Activated naive CD4-positive, alpha-beta T cell (primary cell): ENCODE measurements at places on chromosomes 2 and 18.
A peak's percentile ranks its signal among the peaks of the same experiment; 100 is the strongest.

- DNase-seq: no peak
These were observed 148.8 kb downstream of the MBD2 start for GRCh38 chr18:54075689-54076088.

- DNase-seq: no peak
These were observed 49.2 kb downstream of the FBXO48 start for GRCh38 chr2:68417926-68418325.

- no peak for DNase-seq
These were observed 24.1 kb downstream of the EIF2AK3 start for GRCh38 chr2:88603146-88603545.

GRCh38 chr2:240217431-240218301 lies 77.2 kb upstream of the OTOS start:
- no peak for DNase-seq

- DNase-seq: no peak
These were observed 190.7 kb upstream of the CCDC68 start for GRCh38 chr18:55149994-55150393.

DNA sequence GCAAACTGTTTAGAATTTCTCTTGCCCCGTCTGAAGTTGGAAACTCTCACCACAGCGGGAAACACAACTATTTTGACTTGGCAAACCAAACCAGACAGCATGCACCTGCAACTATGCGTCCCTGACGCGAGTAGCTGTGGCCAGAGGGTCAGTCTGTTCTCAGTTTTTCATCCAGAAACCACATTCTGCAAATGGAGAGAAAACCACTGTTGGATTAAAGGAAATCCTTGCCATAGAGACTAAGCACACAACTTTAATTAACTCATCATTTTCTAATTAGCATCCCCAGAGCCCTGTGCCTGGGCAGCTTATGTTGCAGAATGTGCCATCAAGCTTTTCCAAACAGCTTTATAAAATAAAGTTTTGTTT lies 415.7 kb upstream of the TCF4 start:
- no peak for DNase-seq

- DNase-seq: no peak
These were observed 164.1 kb downstream of the MBD5 start for GRCh38 chr2:148184976-148185375.

DNA sequence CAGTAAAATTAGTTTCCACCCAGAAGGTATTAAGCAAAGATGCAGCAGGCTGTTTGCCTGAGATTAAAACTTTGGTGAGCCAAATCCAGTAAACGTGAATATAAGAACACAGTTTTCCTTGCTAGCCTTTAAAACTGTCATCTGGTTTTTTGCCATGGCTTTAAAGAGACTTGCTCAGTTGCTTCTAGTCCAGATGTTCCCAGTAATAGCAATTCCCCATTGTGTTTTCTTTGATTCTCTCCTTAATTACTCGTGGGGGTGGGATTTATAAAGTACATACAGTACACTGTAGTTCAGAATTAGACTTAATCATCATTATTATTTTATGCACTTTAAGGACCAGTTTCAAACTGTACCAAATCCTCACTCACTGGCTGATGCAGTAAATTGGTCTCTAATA lies 303.5 kb upstream of the ZNF804A start:
- no peak for DNase-seq

DNA sequence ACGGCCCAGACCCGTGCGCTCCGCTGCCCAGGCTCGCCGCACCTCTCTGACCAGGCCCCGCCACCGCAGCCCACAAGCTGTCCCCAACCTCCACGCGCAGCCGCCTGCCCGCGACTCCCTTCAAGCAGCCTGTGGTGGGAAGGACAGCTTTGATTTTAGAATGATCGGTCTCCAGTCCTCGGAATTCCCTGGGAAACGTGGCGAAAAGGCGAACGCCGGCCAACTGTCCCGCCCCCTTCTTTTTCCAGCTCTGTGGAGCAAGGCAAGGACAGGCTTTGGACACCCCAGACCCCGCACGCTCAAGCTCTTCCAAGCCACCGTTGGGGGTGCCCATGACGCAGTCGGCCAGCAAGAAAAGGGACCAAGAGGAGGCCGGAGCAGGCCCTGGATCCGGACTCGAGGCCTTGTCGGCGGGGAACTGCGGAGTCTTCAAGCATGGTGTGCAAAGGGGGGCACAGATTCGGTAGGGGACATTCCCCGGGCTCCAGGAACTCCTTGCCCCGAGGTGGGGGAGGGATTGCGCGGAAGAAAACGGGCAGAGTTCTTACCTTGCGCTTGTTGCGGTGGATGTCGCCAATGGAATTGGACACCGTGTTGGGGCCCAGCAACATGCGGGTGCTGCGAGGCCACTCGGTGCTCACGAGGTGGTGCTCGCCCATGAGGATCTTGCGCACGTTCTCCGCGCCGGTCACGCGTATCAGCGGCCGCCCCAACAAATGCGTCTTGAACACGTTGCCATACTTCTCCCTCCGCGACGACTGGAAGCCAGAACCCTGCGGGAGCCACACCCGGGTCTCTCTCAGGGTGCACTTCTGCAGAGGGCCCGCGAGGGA lies 4.0 kb downstream of the CYP26B1 start:
- no peak for DNase-seq

GRCh38 chr2:109178968-109179367 lies 50.0 kb downstream of the SH3RF3 start:
- DNase-seq: no peak

GRCh38 chr2:150847578-150847977 lies 360.1 kb upstream of the RND3 start:
- DNase-seq: no peak

- DNase-seq: no peak
These were observed 136.3 kb upstream of the SLC39A10 start for GRCh38 chr2:195520671-195521155.

- no peak for DNase-seq
These were observed 81.0 kb downstream of the APLF start for GRCh38 chr2:68548396-68548795.

GRCh38 chr2:26144953-26145680 lies 27.8 kb upstream of the GAREM2 start:
- peak; percentile 40 for DNase-seq

DNA sequence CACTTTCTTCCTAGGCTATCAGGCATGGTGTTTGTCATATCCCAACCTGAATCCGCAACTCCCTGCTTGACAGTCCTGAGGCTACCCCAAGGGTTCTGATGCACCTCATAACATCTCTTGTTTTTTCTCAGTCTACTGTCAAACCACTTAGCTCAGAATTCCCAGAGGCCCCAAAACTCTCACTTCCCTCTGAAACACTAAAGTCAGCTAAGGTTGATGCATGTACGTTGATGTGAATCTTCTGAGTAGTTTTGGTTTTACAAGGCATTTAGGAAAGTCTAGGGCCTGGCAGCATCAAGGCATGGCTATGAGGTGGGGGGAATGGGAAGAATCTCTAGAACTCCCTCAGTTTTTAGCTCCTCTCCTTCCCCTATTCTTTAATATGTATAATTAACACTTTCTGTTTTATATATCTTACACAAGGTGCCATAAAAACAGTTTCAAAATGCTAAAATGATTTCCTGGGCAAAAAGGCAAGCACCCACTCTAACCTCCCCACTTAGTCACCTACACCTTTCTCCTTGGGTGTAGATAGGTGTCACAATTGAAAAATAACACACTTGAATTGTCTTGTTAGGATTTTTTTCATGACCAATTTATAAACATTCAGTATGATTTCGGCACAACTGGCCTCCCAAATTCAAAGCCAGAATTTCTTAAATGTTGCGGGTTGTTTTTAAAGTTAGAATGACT lies 71.4 kb upstream of the TANK start:
- DNase-seq: no peak

- no peak for DNase-seq
These were observed 6.0 kb downstream of the PDIA6 start for GRCh38 chr2:10806543-10806942.

GRCh38 chr2:45458909-45459563 lies 152.0 kb downstream of the SRBD1 start:
- DNase-seq: no peak

DNA sequence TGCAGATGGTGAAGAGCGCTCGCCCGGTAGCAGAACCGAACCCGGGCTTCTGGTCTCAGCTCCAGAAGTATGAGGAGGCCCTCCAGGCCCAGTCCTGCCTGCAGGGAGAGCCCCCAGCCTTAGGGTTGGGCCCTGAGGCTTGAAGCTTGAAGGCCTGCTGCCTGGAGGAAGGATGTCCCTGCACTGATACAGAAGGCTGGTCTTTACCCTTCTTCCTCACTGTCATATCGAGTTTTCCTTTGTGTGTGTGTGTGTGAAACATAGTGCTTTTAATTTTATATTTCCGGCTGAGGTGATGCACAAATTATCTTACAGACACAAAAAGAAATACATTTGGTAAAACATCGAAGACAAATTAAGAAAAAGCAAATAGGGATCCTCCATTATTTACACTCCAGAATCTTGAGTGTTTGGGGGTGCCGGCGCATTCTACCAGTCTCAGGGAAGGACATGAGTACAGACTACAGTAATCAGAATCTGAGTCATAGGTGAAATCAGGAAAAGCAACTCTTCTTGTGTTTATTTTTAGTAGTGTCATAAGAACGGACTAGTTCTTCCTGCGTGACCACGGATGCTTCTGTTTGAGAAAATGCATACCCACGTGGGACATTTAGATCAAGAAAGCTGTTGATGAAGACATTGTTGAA lies 1.3 kb downstream of the DUSP28 start:
- DNase-seq: no peak

DNA sequence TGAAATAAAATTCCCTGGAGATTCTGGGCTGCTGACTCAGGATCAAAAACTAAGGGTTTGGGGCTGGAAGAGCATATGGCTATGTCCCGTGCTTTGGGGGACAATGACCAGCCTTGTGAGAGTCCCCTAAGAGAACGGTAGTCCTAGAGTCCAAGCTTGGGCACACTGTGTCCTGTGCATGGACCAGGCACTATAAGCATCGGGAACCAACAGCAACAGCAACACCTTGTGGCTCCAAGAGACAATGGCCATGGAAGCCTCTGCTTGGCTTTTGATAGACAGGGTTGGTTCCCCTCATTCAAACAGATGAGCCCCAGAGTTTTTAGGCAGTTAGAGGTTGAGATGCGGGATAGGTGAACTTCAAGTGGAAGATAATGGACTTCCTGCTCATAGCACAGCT lies 294.4 kb upstream of the CHAC2 start:
- DNase-seq: no peak

DNA sequence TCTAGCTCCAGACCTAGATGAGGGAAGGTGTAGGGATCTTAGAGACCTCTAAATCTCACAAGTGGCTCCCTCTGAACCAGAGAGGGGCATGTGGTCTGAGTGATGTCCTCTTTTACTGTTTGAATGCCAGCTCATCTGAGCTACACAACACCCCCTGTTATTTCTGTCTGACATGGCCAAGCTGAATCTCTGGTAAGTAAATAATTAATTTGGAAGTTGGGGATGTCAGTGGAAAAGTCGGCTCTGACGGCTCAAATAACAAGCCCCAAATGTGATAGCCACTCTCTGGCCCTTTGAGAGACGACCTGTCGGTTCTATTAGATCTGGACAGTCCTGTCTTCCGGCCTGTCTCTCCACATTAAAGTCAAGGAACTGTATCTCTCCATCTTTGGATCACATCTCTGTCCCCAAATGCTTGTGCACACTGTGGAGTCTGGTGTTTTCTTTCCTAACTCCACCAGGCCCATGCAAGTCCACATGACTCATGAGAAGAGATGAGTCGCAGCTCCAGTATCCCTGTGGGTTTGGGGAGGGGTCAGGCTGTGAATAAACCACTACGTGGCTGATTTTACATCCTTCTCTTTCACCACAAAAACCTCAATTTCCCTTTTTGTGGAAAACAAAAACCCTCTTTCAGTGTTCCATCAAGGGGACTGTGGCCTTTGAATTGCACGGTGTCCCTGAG lies 52.5 kb downstream of the SETBP1 start:
- DNase-seq: no peak

- DNase-seq: no peak
These were observed 138.1 kb downstream of the WDR7 start for GRCh38 chr18:56789004-56789888.

DNA sequence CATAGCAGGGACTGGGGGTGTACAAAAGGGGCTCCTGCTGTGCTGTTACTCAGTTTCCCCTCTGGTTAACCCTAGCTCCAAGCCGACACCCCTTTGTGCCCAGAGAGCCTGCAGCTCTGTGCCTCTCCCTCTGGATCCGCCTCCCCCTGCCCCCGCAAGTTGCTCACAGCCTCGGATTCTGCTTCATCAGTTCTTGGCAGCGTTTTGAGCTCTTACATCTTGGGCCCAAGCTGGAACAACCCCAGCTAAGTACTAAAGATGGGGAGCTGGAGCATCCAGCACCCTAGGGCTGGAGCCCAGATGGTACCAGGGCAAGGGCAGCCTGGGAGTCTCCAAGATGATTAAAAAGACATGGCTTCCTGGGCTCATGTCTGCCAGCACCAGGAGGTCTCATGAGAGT lies 40.7 kb downstream of the POMC start:
- DNase-seq: no peak

- no peak for DNase-seq
These were observed 80.9 kb downstream of the SP100 start for GRCh38 chr2:230496891-230497290.

- DNase-seq: no peak
These were observed 154.5 kb downstream of the RTN4 start for GRCh38 chr2:54895730-54896129.

DNA sequence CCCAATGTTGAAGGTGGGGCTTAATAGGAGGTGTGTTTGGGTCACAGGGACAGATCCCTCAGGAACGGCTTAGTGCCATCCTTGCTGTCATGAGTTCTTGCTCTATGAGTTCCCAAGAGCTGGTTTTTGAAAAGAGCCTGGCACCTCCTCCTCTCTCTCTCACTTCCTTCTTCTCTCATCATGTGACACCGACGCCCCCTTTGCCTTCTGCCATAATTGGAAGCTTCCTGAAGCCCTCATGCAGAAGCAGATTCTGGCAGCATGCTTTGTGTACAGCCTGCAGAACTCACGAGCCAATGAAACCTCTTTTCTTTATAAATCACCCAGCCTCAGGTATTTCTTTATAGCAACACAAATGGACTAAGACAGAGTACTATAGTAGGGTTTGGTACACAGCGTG lies 100.4 kb upstream of the SH3BP4 start:
- no peak for DNase-seq

DNA sequence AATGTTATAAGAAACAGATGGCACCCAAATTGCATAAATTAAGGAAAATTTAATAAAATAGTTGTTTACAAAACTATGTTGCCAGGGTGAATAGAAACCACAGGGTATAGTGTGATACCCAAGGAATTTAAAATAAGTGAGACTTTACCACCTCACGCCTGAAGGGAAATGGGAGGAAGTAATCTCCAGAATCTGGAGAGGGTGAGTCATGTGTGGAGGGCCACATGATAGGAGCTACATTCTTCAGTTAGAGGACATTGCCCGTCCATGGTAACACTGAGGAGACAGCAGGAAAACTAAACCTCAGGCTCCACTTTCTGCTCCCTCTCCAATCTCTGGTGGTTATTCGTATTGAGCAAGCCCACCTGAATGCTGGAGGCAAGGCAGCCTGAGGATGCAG lies 97.2 kb upstream of the NXPH2 start:
- DNase-seq: no peak

GRCh38 chr18:32156855-32157254 lies 33.0 kb upstream of the MEP1B start:
- no peak for DNase-seq

- DNase-seq: no peak
These were observed 124.7 kb downstream of the PPP1R1C start for GRCh38 chr2:182110347-182110746.

- DNase-seq: no peak
These were observed 278.0 kb downstream of the NEDD4L start for GRCh38 chr18:58321986-58322385.
